Epithelial cell of proximal tubule (primary cell): ENCODE measurements at places on chromosomes 11 and 22. TPM values are rescaled to one million over a fixed set of nuclear protein-coding genes. Genes with fewer than 3 reads are reported as not detected.

HSPB2 gene
- total RNA-seq, result 0.29 TPM in 1 of 2 replicates, not detected in the other

SLC16A8 gene
- total RNA-seq, result 0.06 and 0.65 TPM in 2 replicates

CRYBB3 gene
- 0.43 TPM in 1 of 2 replicates, not detected in the other for total RNA-seq

SLC5A4 gene
- total RNA-seq, result not detected in 2 replicates

UBQLN3 gene
- not detected in 2 replicates for total RNA-seq

TLCD5 gene
- total RNA-seq, result 4.7 and 23.1 TPM in 2 replicates

DEFB108B gene
- total RNA-seq, result not detected in 2 replicates

MRGPRX3 gene
- total RNA-seq, result not detected in 2 replicates

TAF10 gene
- 108 and 205 TPM in 2 replicates for total RNA-seq

TREH gene
- total RNA-seq, result not detected in 2 replicates

IL10RA gene
- total RNA-seq, result 0.46 and 0.87 TPM in 2 replicates

- DNase-seq, result no peak
Observed at GRCh38 chr11:124725719-124726105, 14.0 kb upstream of the NRGN start.

GRCh38 chr22:20203142-20203551, 52.3 kb upstream of the CCDC188 start:
- no peak for DNase-seq

- no peak for DNase-seq
Observed at GRCh38 chr11:104275992-104276391, 112.0 kb upstream of the PDGFD start.

DNA sequence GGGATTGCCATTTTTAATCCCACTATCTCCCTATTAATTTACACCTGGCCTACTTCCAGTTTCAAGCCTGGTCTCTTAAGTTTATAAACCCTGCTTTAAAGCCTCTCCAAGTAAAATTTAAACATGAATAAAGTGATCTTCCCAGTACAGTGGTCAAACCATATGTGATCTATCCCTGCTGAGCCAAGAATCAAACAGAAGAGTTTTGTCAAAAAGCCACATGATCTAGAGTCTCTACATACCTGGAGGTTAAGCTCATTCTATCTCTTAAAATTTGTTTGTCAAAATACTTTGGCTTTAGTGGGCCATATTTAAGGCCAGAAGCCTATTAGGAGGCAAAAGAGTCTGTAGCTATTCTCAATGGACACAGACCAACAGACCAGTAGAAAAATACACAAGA, 42.9 kb upstream of the DDI1 start:
- DNase-seq, result no peak

GRCh38 chr11:9851366-9851765, 187.5 kb downstream of the SWAP70 start:
- no peak for DNase-seq

GRCh38 chr11:76770642-76771445, 12.3 kb upstream of the TSKU start:
- DNase-seq, result peak; percentile 39

DNA sequence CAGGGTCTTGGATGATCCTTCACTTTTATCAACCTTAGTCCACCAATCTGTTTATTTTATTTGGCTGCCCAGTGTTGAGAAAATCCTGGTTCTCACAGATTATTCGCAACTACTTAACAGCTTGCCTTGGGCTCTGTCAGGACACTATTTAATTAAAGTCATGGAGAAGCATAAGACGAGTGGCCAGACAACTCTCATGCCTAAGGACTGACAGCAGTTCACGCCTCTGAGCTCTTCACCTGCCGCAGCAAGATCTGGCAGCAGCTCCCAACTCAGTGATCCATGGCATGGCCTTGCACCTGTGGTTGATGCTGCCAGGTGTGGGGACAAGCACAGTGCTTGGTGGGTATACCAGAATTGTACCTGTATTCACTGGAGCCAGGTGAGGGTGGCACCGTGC, 37.8 kb downstream of the HIRA start:
- DNase-seq, result no peak

DNA sequence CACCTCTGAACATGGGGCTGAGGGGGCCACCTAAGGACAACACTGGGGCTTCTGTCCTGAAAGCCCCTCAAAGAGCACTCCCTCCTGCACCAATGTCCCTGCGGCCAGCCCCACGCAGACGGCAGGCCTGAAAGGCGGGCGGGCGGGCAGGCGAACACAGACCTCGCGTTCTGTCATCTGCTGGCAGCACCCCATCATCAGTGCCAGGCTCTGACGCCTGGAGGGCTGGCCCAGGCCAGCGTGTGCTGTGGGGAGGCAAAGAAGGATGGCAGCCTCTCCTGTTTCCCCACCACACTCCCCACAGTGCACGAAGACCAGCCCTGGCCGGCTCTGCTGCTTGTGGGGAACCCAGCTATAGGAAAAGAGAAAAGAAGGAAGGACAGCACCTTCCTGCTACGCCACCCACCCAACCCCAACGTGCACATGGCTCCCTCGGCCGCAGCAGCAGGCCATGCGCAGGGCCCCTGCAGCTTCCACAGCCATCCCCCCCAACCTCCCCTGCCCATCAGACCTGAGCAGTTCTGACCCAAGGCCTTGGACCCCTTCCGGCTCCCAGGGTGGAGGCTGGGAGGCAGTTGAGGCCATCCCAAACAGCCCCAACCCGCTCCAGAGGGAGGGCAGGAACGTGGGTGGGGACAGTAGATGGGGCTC, 3.5 kb downstream of the SBF1 start:
- no peak for DNase-seq

DNA sequence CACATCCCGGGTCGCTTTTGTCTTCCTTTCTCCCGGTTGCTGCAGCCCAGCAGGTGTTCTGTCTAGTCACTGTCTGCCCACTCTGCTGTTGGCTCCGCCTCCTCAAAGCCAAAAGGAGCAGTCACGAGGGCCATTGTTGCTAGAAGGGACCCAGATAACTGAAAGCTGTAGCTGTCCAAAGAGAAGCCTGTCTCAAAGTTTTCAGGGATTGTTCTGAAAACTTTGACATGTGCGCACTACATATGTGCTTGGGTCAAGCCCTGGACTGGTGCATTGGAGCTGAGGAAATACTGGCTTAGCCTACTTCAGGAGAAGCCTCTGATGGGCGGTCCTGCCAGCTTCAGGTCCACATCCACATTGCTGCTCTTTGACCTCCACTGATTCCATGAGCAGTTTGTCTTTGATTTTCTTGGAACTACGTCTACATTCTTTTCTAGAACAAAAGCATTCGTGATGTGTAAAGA, 8.8 kb upstream of the OR2AT4 start:
- DNase-seq, result no peak

DNA sequence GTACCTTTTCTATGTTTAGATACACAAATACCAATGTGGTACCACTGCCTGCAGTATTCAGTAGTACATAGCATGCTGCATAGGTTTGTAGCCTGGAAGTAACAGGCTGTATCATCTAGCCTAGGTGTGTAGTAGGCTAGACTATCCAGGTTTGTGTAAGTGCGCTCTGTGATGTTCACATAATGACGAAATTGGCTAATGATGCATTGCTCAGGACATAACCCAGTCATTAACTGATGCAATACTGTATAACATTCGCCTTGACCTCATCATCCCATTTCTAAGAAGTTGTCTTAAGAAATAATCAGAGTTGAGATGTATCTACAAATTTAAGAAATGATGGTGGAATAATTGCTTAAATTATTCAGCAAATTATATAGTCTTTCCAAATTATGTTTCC, 116.0 kb upstream of the TIMP3 start:
- no peak for DNase-seq

GRCh38 chr22:47166446-47167016, 404.1 kb downstream of the TBC1D22A start:
- DNase-seq, result no peak

DNA sequence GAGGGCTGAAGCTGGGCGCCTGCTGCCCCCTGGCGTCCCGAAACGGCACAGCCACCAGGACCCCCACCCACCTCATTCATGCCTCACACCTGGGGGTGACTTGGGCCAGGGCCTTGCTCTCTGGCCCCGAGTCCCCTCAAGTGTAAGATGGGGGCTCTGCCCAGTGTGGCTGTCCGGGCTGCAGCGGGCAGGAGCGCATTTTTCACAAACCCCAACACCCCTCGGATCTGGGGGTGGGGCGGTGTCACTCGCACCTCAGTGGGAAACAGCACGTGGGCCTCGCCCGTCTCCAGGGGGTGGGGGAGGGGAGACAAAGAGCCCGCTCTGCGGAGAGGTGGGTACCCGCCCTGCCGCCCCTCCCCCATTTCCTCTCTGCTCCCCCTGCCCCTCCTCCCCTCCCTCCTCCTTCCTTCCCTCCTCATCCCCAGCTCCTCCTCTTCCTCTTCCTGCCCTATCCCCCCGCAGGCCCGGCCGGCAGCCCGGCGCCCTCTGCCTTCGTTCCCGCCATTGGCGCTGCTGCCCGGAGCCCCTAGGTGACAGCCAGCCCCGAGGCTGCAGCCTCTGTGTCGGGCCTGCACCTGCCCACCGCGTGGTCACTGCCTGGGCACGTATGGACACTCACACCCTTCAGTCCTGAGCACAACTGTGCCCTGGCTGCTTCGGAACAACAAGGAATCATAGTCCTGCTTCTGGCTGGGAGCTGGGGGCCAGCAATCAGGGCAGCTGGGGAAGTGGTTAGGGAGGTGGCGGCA, 6.8 kb upstream of the CDKN1C start:
- DNase-seq, result no peak

- no peak for DNase-seq
Observed at GRCh38 chr11:129202646-129203045, 10.5 kb upstream of the ARHGAP32 start.

DNA sequence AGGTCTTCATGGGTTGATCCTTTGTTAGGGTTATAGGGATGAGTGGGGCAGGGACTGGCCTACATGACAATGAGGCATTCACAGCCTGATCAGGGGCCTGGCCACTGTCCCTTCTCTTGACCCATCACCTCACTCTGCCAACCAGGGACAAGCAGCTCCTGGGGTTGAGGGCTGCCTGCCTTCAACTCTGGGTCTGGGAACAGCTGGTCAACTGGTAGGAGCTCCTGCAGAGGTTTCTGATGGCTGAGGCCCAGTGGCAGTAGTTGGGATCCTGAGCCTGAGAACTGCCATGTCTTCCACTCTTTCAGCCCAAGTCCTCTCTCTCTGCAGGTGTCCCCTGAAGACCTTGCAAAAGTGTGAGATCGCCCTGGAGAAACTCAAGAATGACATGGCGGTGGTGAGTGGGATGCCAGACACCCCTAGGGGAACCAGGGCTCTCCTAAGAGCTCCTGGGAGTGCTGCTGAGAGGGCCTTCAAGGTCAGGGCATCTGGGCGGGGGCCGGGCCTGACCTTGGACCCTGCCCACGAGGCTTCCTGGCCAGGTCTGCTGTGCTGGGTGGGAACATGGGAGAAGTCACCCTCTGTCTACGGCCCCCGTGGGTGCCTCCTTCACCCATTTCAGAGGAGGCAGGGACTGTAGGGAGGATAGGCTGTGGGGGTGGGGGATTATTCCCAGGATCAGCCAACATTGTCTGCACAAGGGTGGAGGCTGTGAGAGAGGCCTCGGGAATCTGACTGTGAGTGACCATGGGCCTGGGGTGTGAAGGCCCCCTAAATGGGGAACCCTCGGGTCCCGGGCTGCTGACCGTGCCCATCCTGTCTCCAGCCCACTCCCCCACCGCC, 76.8 kb downstream of the MED15 start:
- no peak for DNase-seq

GRCh38 chr11:88275636-88276035, 61.9 kb downstream of the CTSC start:
- DNase-seq, result no peak

- DNase-seq, result no peak
Observed at GRCh38 chr11:859394-860131, 16.9 kb downstream of the TSPAN4 start.

GRCh38 chr22:22959147-22959827, 71.7 kb downstream of the IGLL5 start:
- peak; percentile 26 for DNase-seq

- DNase-seq, result no peak
Observed at GRCh38 chr11:64206457-64207255, at the start of gene FERMT3. Gene FERMT3, plus strand, starts transcription at chr11:64206721. Its CDS starts 644 bp downstream, at chr11:64207365.

DNA sequence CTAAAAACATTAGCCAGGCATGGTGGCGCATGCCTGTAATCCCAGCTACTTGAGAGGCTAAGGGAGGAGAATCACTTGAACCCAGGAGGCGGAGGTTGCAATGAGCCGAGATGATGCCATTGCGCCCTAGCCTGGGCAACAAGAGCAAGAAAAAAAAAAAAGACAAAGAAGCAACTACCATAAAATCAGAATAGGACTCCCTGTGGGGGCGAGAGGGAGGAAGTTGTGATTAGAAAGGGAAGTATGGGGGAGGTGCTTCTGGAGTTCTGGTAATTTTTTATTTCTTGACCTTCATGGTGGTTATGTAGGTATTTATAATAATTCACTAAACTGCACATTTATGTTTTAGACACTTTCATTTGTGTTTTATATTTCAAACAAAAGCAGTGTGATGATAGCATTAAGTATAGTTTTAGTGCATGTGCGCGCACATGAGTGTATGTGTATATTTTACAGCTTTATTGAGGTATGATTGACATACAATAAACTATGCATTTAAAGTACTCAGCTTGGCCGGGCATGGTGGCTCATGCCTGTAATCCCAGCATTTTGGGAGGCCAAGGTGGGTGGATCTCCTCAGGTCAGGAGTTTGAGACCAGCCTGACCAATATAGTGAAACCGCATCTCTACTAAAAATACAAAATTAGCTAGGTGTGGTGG, 43.5 kb downstream of the SIK2 start:
- no peak for DNase-seq

DNA sequence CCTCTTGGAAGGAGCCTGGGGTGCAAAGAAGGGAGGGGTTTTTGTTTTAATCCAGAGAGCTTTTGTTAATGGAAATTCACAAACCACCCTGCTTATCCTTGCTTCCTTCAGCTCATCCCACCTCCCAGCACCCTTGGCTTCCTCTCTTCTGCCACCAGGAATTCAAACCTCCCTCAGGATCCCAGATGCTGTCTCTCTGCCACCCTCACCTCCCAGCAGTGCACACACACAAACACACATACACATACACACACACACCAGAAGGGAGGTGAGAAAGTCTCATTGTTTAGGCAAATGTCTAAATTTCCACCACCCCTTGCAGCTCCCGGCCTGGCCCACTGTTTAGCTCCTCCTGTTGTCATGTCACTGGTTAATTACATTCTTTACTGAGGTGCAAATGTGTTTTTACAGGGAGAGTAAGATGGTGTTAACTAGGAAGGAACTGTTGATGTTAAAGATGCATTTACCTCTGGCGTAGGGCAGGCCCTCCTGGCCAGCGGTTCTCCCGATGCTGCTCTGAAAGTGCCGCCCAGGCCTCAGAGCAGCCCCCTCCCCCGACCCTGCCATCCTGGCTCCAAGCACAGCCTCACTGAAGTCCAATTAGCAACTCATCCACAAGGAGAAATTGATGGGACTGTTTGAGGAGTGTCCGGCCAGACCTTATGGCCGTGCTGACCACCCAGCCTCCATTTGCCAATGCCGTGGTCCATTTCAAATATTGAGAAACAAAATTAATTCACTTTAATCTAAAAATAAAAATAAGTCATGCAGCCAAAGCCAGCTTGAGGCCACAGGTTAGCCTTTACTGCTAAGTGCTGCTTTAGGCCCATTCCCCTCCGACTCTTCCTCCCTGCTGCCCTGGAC, 165.4 kb downstream of the FEZ1 start:
- no peak for DNase-seq

- no peak for DNase-seq
Observed at GRCh38 chr11:31141789-31142188, 227.8 kb downstream of the DCDC1 start.
